ENCODE measurements at places on chromosomes 1 and 21. TPM values are rescaled to one million over a fixed set of nuclear protein-coding genes. Genes with fewer than 3 reads are reported as not detected.

The LIN28A gene
- total RNA-seq: not detected

The LRRC39 gene
- total RNA-seq: not detected

GRCh38 chr1:87077959-87078639 lies 163.7 kb downstream of the HS2ST1 start:
- DNase-seq: peak; percentile 6

- DNase-seq: no peak
These were observed 6.7 kb downstream of the SLC19A1 start for GRCh38 chr21:45535341-45536081.

DNA sequence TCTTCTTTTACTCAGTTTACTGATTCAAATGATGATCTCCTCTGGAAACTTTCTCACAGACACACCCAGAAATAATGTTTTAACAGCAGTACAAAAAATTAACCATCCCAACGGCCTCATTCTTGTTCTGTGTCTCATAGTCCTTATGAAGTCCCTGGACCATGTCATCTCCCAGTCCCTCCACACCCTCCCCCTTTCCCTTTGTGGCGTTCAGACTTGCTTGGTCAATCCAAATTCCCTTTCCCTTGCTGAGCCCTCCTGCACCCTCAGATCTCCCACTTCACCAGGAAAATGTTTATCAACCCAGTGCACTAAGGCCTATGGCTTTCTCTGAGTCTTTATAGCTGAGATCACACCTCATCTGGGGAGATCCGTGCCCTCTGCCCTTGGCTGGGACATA lies 85.9 kb downstream of the CENPF start:
- no peak for DNase-seq

GRCh38 chr1:181129771-181130606 lies 41.5 kb downstream of the IER5 start:
- no peak for DNase-seq

DNA sequence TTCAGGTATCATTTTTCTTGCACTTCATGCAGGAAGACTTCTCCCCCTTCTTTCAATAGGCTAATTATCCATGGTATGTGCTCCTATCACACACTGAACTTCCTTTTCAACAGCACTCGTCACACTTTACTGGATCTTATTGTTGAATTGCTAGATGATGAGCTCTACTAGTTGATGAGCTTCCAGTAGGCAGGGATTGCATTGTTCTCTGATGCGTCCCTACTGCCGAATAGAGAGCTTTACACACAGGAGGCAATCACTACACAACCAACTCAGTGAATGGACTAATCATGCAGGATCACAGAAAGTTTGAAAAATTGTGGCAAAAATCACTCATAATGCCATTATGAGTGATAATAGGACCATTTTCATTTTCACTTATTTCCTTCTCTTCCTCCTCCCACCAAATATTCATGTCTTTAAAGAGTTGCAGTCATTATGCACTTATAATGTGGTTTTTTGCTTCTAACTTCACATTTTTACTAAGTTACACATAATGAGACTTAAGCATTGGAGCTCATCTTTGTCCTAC lies 128.1 kb upstream of the ZNF648 start:
- no peak for DNase-seq

DNA sequence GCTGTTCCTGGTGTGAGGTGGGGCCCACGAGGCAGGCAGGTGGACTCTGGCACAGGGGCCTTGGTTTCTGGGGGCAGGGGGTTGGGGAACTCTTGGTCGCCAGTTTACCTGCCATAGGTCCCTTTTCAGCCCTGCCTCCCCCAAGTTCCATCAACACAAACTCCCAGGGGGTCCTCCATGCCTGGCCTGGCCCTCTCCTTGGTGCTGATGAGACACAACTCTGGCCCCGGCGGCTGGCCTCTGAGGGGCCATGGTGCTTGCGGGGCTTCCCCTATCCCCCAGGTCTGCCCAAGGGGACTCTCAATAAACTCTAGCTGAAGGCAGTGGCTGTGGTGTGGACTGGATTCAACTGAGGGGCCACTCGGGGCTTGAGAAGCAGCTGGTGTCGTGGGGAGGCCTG lies 16.0 kb downstream of the HTR6 start:
- DNase-seq: no peak

DNA sequence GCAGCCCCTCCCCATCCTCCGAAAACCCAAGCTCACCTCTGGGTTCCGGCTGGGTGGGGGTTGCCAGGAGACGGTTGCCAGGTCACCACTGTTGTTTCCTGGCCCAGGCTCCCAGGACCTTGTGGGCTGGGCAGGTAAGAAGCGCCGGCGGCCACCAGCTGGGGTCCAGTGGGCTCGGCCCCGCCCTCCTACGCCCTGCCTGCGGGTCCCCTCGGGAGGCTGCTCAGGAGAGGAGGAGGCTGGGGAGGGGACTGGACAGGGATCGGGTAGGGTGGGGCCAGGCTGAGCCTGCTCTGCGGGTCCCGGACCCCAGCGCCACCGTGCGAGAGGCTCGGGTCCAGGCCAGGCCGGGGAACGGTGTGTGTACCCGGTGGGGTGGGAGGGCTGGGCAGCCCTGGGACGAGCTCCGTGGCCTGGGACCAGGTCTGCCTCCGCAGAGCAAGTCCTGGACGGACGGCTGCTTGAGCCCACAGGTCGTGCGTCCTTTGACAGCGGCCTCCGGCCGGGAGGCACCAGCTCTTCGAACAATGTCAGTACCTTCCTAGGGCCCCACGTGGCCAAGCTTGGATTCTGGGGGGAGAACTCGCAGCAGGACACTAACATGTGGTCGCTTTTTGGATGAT lies at the start of gene TTLL10:
TSS of gene TTLL10 (plus strand) at position 88 of the 623 bp plus-strand sequence. CDS start 5,336 bp downstream, outside the sequence.
- DNase-seq: no peak

DNA sequence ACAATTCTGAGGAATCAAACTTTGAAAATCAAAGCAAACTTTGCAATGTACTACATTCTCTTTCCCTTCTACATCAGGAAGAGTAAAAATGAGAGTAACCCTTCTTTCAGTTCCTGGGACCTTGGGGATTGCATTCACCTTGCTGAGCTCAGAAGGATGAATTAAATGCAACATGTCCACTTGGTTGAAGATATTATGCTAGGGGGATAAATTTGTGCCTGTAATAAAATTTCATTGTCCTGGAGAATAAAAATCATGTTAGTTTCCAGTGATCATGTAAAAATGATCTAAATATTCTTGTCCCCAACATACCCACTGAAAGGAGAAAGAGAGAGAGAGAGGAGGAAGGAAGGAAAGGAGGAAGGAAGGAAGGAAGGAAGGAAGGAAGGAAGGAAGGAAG lies 587.1 kb upstream of the NEGR1 start:
- DNase-seq: no peak

- no peak for DNase-seq
These were observed 76.8 kb downstream of the PLXNA2 start for GRCh38 chr1:208167261-208167869.

DNA sequence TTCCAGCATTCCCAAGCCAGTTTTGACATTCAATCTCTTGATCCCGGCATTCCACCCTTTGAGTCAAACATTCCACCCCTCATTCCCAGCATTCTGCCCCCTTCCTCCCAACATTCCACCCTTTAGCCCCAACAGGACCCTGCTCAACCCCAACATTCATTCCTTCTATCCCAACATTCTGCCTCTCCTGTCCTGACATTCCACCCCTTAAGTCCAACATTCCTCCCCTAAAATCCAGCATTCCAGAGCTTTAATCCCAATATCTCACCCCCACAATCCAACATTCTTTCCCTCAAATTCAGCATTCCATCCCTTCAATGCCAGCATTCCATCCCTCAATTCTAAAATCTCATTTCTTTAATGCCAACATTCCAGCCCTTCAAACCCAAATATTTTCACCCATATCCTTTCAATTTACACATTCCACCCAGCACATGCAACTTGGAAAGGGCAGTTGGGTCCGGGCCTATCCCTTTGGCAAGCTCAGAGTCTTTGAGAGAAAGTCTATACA lies 22.9 kb downstream of the DDX20 start:
- no peak for DNase-seq

- DNase-seq: no peak
These were observed 5.5 kb upstream of the GATAD2B start for GRCh38 chr1:153928245-153928644.

GRCh38 chr1:28926629-28927265 lies 12.4 kb downstream of the EPB41 start:
- peak; percentile 79 for DNase-seq

DNA sequence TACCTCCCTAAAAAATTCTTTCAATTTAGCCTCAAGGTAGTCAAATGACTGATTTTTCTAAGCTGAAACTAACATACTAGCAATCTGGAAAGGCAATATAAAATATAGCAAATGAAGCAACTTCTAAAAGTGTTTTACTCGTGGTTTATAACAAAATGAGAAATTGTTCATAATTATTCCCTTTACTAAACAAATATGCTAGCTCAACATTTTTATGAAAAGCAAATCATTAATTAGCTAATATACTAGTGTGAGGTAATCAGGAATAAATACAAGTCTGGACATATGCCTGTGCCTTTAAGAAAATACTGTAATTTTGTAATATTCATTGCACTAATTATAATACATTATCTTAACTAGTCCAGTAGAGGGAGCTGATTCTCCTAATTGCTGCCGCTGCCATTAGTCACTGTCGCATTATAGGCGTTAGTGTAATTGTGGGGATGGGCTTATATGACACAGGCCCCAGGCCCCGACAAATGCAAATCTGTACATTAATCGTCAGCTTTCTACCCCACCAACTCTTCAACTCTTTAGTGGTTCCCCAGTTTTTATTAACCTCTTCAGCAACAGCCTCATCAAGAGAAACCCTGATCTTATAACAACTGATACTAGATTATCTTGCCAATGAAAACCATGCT lies 160.9 kb downstream of the GABPA start:
- DNase-seq: no peak
